ENCODE measurements at places on chromosomes 16 and 17.
A peak's percentile ranks its signal among the peaks of the same experiment; 100 is the strongest.

GRCh38 chr16:23847948-23848347 lies 12.2 kb downstream of the PRKCB start:
- no peak for DNase-seq

DNA sequence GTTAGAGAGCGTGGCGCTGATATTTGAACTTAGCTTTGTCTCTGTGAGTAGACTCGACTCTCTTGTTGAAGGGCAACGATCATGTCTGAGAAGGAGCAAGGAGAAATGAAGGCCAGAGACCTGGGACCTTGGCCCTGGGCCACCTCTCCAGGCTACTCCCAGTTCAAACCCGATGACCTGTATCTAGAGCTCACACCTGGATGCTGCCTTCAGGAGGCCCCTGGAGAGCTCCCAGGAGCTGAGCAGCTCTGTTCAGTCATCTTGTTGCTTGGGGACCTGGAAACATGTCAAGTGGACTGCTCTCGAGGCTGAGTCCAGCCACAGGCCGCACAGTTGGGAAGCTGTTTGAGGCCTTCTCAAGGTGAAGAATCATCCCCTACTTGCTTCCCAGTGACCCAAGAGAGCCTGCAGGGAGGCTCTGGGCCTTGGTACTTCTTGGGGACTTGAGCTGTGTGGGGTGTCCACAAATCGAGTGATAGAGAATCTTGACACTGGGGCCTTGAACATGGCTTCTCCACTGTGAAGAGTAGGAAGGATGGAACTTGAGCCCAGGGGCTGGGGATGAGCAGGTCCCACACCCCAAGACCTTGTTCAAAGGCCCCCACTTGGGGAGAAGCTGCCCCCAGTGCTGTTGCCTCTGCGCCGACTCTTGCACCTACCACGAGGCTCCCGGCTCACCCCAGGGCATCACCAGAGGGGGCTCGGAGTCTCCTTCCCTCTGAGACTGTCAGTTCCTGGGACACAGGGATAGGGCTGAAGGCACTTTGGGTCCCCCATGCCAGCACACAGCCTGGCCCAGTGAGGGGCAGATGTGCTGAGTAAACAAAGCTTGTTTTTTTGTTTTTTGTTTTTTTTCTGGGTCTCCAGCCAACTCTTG lies 112.1 kb downstream of the IRX5 start:
- DNase-seq: no peak

- peak; percentile 84 for DNase-seq
Measured at GRCh38 chr16:75247249-75247648, 4.2 kb downstream of the BCAR1 start.

DNA sequence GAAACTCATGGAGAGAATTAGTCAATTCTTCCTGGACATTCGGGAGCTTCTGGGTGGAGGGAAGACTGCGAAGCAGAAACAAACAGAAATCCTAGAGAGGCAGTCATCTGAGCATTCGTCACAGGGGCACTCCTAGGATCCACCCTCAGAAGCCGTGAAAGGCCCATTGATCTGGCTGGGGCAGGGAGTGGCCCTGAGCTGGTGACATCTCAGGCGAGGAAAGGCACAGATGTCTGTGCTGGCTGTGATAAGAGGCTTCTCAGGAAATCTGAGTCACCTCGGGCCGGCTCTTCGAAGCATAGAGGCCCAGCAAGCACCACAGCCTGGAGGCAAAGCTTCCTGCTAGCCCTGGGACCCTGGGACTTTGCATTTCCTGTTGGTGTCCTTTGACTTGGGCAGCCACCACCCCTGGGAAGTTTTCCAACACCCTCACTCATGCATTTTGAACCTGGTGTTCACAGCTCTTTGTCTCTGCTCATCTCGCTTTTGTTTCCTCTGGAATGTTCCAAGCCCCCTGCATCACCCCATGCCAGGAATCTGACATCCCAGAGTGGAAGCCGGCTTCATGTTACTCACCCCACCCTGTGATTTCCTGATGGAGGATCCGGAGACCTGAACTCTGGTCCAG lies 23.3 kb upstream of the CDRT4 start:
- peak; percentile 25 for DNase-seq

GRCh38 chr17:78168903-78169793 lies 767 bp downstream of the SYNGR2 start:
- DNase-seq: peak; percentile 68

DNA sequence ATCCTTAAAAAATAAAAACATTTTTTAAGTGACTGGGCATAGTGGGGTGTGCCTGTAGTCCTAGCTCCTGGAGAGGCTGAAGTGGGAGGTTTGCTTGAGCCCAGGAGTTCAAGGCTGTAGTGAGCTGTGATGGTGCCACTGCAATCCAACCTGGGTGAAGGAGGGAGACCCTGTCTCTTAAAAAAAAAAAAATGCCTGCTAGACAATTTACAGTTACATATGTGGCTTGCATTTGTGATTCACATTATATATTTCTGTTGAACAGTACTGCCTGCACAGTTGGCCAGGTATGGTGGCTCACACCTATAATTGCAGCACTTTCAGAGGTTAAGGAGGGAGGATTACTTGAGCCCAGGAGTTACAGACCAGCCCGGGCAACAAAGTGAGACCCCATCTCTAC lies 23.4 kb downstream of the CBFB start:
- DNase-seq: no peak

DNA sequence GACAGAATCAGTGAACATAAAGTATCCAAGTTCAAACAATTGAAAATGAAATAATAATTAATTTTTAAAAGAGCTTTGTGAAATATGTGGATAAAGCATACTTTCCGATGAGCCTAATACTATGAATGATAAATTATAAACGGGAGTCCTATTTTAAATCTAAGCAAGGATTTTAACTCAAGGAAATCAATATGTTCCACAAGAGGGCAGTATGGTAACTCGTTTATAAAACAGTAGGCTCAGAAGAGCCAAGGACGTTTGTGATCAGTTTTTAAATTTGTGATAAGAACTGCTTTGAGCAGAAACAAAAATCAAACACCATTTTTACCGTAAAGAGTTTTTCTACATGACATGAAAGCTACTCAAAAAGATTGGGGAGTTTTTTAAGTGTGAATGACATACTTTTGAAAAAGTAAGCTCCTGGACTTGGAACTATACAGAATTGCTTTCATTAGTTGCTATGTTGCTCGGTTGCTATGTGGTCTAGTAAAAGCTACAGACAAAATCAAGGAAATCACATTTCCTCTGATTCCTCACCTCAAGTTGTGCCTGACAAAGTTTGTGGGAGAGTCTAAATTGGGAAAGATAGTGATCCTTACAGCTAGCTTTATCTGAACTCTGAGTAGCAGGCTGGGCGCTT lies 11.8 kb upstream of the TEKT1 start:
- DNase-seq: no peak

- no peak for DNase-seq
Measured at GRCh38 chr17:55606488-55606815, 95.2 kb upstream of the SMIM36 start.

GRCh38 chr16:48949636-48950035 lies 332.0 kb downstream of the CBLN1 start:
- no peak for DNase-seq

DNA sequence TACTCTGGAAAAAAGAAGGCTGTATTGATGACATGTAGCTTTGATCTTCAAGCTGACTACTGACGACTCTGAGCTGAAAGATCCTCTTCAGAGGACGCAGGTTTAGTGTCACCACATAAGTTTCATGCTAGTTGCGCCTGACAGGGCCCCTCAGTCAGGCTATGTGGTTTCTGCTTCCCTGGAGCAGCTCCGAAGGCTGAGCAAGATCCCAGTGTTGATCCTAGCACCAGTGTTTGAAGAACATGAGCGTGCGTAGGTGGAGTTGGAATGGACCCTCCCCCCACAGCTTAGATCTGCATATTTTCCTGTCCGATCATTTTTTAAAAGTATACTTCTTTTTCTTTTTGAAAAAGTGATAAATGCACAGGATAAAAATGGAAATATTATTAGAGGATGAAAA lies 17.3 kb downstream of the BANP start:
- no peak for DNase-seq

GRCh38 chr17:50589095-50589705 lies 28.7 kb downstream of the CACNA1G start:
- DNase-seq: no peak

GRCh38 chr17:62592341-62593099 lies 35.0 kb upstream of the MRC2 start:
- no peak for DNase-seq

DNA sequence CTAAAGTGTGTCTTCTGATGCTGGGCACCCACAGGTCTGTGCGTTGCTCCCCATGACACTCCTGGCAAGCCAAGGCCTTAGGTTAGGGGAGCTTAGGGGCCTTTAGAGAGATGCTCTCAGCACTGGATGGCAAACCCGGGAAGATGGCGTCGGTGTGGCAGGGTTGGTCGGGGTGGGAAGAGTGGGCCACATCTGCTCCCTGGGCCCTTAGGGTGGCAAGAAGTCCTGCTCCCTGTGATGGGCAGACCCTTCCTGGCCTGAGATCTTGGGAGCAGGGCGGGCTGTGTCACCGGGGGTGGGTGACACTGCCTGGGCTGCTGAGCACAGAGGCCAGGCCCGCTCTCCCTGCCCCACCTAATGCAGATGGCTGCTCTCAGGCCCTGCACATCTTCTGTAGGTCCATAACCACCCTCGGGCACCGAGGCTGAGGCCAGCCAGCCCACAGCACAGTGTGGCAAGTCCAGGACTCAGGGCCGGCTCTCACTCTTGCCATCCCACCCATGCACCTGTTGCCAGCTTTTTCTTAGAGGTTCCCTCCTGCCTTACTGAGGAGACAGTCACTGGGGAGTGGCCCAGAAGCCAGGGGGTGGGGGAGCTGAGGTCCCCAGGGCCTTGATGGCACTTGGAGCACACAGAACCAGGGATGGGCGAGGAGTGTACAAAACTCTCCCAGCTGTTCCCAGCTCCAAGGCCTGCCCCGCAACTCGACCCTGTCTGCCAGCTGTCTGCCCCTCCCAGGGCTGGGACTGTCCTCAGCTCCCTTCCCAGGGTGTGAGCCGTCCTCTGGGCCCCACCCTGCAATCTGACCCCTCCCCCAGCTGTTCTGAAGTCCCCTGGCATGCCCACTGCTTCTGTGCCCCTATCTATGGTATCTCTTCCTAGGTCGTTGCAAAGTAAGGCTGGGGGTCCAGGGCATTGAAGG lies 4.4 kb upstream of the MTSS2 start:
- DNase-seq: no peak

- DNase-seq: peak; percentile 49
Measured at GRCh38 chr17:80005360-80006338, 30.0 kb downstream of the TBC1D16 start.
